ENCODE measurements at places on chromosomes 13 and 19.

GRCh38 chr19:556611-557382 is 12.9 kb downstream of the GZMM start:
- no peak for DNase-seq

DNA sequence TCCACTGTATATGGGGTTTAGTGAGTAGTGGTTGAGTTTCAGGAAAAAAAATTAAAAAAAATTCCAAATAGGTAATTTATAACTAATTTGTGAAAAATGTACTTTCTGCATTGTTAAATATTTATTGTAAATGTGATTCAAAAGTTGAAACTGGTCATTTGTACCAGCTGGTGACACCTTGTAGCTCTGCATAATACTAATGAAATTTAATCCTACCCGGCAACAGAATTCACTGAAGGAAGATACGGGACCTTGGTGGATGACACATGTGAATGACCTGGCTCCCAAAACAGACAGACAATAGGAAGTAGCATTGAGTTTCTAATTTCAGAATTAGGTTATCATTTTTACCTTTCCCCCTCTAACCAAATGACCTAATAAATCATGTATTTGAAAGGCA is 73.8 kb downstream of the SLITRK6 start:
- no peak for DNase-seq

- DNase-seq, result no peak
These were observed 76.9 kb downstream of the ING1 start for GRCh38 chr13:110790371-110790770.

DNA sequence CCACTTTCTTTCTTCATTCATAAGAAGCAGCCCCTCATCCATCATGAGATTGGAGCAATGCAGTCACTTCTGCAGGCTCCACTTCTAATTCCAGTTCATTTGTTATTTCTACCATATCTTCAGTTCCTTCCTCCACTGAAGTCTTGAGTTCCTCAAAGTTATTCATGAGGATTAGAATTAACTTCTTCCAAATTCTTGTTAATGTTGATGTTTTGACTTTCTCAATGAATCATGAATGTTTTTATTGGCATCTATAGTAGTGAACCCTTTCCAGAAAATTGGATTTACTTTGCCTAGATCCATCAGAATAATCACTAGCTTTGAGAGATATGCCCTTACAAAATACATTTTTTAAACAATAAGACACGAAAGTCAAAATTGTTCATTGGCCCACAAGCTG is 2567.7 kb upstream of the PCDH20 start:
- DNase-seq, result no peak

DNA sequence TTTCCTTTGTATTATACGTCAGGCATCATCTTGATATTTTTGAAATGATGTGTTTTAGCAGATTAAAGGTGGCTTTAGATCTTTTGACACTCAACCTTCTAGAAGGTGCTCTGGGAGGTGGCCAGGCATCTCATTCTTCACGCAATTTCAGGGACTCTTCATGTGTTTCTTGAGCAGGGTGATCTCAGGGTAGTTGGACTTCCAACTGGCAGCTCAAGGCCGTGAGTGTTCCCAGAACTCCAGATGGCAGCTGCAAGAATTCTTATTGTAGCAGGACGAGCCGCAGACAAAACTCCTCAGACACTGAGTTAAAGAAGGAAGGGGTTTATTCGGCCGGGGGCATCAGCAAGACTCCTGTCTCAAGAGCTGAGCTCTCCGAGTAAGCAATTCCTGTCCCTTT is 82.5 kb upstream of the UBAC2 start:
- no peak for DNase-seq
